ENCODE measurements at places on chromosomes 7 and 10.
A peak's percentile ranks its signal among the peaks of the same experiment; 100 is the strongest.

GRCh38 chr10:117543225-117544003 is 868 bp downstream of the EMX2 start:
- no peak for DNase-seq

- DNase-seq: no peak
These were observed 105.2 kb upstream of the CTBP2 start for GRCh38 chr10:125265579-125265955.

- DNase-seq: no peak
These were observed 115.9 kb upstream of the MEOX2 start for GRCh38 chr7:15802425-15802824.

DNA sequence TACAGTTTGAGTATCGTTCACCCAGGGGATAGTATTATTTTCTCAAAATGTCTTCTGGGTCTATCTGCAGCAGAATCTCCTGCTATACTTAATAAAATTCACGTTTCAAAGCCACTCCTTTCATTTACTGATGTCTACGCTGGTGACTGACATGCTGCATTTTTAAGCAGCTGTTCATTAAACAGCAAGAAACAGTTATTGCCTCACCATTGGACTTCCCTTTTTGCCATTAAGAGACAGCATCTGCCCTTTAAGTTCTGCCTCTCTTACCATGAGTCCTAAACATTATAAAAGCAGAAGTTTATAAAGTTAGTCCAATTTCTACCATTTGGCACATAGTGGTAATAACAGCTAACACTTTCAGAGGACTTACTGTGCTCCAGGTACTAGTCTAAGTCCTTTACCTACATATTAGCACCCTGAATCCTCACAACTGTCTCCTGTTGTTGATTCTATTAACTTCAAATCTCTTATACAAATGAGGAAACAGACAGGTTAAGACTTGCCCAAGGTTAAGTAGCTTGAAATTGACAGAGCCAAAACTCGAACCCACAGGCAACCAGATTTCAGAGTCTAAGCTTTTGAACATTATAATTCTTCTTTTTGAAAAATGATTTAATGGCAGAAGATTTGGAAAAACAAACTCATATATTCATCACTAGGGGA is 169.5 kb downstream of the SNX13 start:
- no peak for DNase-seq

DNA sequence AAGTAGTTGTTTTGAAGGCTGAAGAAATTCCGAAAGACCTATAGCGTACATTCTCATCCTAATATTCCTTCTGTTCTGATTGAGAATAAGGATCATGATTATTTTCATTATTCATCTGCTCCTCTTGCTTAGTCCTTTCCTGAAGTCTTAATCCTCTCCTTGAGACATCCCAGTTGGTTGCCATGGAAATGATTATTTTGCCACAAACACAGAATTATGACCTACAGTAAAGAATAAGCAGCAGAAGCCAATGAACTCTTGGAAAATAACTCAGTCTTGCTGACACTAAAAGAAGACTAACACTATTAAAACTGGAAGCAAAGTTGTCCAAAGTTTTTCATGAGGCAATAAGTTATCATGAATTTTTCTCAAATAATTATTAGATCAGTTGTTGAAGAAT is 47.8 kb upstream of the JAZF1 start:
- no peak for DNase-seq

GRCh38 chr7:21076054-21076453 is 289.4 kb upstream of the SP8 start:
- peak; percentile 13 for DNase-seq

Data from testis (tissue), 5 donors.